ENCODE measurements at places on chromosomes 11 and 22.

DNA sequence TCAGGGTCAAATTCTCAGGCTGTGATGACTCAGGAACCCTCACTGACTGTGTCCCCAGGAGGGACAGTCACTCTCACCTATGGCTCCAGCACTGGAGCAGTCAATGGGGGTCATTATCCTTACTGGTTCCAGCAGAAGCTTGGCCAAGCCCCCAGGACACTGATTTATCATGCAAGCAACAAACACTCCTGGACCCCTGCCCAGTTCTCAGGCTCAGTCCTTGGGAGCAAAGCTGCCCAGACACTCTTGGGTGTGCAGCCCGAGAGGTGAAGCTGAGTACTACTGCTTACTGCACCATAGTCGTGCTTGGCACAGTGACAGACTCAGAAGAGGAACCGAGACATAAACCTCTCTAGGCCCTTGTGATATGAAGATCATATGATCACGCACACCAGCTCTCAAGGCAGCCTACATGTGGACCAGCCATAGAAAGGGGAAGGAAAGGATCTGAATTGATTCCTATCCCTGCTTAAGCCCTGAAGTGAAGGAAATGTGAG is 58.2 kb downstream of the ZNF280B start:
- peak; percentile 1 for DNase-seq

DNA sequence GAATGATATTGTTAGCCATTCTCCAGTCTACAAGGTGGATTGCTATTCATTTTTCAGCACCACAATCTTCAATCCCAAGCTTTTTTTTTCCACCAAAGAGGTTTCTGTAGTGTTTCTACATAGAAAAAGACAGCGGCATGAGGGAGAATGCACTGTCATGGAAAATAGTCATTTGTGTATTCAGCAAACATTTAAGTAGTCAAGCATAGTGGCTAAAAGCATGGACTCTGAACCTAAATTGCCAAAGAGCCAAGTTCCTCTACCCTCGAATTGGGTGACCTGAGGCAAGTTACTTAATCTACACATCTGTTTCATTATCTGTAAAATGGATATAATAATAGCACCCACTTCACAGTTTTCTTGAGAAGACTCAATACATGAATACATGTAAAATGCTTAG is 14.2 kb downstream of the GAS2 start:
- peak; percentile 79 for DNase-seq

- DNase-seq, result no peak
Measured at GRCh38 chr11:62627713-62628112, 5.9 kb upstream of the B3GAT3 start.

GRCh38 chr11:34120651-34121050 is 15.2 kb downstream of the NAT10 start:
- DNase-seq, result no peak

- DNase-seq, result no peak
Measured at GRCh38 chr11:19455731-19456130, 215.0 kb upstream of the E2F8 start.

DNA sequence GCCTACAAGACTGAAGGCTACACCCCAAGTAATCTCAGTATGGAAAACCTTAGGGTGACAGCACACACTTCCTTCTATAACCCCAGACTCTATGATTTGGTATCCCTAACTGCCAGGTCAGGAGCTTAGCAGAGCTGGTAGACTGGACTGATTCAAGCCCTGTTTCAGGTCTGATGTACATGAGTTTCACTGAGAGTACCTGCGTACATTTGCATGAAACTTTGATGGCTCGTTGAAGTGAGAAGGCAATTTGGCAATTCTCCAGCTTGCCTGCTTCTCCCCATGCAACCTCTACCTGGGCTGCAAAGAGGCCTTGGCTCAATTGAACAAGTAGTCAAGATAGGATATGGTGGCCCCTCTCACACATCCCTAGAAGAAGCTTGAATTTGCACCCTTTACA is 10.2 kb downstream of the FIBIN start:
- no peak for DNase-seq

DNA sequence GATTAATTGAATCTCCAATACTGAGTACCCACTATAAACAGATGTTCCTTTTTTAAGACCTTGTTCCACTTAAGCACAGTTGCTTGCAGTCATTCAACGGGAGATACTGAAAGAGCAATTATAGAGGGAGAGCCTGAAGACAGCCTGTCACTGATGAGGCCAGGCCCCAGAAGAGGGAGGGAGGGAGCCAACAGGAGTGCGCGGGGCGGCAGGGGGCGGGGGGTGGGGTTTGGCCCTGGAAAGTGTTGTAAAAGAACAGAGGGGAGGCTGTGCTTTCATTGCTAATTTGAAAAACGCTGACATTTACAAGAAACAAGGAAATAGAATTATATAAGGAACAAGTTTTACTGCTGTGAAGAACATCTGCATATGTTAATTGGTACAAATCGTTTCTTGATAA is 53.1 kb downstream of the MAP6 start:
- DNase-seq, result no peak
